ENCODE measurements at places on chromosomes 16 and 17. TPM values are rescaled to one million over a fixed set of nuclear protein-coding genes. Genes with fewer than 3 reads are reported as not detected.

The PRMT7 gene
- polyA plus RNA-seq, result 40.7 TPM

The SHBG gene
- polyA plus RNA-seq, result not detected

The G6PC1 gene
- not detected for polyA plus RNA-seq

The TP53TG3C gene
- polyA plus RNA-seq, result not detected

The CNTD1 gene
- polyA plus RNA-seq, result 1.5 TPM

The TAOK1 gene
- 2.0 TPM for polyA plus RNA-seq
